Amygdala (tissue), 56 donors: ENCODE measurements at places on chromosomes 3 and 15.

GRCh38 chr3:156382458-156383346 is 172.2 kb downstream of the SSR3 start:
- no peak for DNase-seq

DNA sequence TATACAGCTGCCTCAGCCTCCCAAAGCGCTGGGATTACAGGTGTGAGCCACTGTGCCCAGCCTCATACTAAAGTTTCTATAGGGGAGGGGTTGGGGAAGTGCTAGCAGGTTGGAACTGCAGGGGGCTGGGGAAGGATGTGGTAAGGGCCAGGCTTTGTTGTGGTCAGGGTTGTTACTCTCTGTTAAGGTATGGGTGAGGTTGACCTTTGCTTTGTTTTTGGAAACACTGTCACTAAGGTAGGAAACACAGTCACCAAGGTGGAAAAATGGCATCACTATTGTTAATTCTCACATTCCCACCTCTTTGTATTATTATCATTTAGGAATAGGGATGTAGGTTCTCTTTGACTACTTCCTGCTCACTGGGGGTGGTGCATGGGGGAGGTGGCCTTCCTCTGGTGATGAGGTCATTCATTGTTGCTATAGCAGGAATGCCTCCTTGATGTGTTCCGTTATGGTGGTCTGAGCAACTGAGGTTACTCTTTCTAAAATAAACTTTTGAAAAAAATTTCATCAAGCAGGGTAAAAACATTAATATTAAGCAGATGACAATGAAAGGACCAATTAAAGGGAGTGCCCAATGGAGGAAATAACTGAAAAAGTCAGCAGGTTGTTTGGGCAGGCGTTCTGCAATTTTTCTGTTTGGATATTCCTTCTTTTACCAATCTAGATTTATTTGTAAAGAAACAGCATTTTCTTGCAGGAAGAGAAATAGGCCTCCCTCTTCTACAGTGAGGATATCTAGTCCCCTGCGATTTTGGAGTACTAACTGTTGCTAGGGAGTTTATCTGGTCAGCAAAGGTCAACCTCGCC is 150.5 kb downstream of the WDR76 start:
- DNase-seq, result no peak

- DNase-seq, result no peak
These were observed 11.0 kb upstream of the PIK3CB start for GRCh38 chr3:138845771-138846173.

DNA sequence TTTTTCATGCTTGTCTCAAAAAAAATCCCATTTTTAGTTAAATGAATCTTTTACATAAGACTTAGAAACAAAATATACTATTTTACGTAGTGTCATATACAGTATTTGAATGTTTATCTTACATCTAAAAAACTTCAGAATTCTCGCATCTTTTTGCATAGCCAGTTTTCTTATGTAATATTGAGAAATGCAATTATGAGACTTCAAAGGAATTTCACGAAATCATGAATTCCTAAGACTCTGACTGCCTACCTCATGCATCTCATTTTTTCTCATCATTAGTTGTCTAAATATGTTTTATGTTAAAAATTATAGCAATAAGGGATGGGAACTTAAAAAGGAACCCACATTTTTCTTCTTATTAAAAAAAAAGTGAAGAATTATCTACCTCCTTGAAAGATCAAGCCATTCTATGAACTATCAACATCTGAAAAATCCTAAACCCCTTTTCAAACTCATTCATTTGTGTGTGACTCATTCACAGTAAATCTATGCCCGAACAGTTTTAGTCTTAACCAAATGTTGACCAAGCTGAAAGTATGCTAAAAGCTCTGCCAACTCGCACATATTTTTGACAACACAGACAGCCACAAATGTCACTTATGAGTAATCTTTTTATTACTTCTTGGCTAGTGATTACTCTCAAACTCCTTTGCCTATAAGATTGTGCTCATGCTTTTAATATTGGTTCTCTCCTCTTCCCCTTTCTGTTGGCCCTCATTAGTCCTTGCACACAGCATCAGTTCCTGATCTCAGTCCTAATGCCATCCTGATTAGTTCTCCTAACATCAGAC is 115.9 kb downstream of the DCLK3 start:
- DNase-seq, result no peak

GRCh38 chr3:165196577-165197480 is 645 bp upstream of the SLITRK3 start:
- DNase-seq, result no peak

DNA sequence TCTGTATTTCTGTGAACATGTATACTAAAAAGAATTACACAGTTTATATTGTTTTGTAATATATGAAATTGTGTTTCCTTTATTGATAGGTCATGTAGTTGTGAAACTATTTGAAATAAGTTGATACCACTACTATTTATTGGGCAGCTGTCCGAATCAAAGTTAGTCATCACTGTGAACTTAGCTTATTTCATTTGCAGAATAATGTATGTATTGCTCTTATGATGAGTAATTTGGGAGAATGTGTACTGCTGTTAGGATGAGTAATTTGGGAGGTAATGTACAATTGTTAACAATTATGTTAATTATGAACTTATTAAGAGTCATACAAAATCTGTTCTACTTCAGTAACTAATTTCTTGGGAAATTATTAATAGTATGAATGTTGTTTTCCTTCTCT is 22.2 kb downstream of the FXR1 start:
- DNase-seq, result no peak

GRCh38 chr15:91445695-91446228 is 345.7 kb downstream of the SV2B start:
- DNase-seq, result no peak

GRCh38 chr3:193085655-193086054 is 155.4 kb upstream of the PLAAT1 start:
- no peak for DNase-seq

- DNase-seq, result peak; percentile 31
These were observed 88.4 kb upstream of the GALNT15 start for GRCh38 chr3:16085884-16086608.

GRCh38 chr3:114143817-114144216 is 35.0 kb downstream of the DRD3 start:
- DNase-seq, result no peak

DNA sequence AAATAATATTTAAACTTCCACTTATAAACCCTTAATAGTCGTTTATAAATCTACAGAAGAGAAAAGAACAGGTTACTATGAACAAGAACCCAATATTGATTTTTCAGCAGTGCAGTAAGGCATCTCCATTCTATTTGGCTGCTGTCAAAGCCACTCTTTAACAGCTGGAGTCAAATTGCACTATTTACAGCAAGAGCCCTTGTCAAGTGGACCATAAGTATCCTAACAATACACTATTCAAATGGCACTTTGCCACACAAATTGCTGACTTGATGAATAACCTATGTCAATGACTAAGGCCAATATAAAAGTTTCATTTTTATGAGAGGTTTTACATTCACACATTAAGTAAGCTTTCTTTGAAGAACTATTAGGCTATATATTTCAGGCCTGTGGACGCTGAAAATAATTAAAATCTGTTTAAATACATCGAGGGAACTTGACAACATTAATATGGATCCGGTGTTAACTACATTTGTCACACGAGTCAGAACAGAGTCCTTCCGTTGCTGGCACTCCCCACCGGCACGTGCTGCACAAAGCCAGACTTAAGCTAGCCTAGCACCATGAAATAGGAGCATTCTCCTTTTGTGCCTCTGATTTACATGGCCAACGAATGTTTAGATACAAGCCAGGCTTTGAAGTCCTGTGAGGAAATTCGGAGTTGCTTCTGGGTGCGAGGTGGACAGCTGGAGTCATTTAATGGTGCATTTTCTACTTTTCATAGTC is 100.5 kb downstream of the WDR72 start:
- no peak for DNase-seq

GRCh38 chr15:70248116-70249025 is 150.7 kb upstream of the TLE3 start:
- DNase-seq, result no peak

GRCh38 chr3:64533617-64534317 is 154.0 kb downstream of the ADAMTS9 start:
- peak; percentile 31 for DNase-seq

- DNase-seq, result no peak
These were observed 23.4 kb downstream of the TMEM202 start for GRCh38 chr15:72421484-72421883.

DNA sequence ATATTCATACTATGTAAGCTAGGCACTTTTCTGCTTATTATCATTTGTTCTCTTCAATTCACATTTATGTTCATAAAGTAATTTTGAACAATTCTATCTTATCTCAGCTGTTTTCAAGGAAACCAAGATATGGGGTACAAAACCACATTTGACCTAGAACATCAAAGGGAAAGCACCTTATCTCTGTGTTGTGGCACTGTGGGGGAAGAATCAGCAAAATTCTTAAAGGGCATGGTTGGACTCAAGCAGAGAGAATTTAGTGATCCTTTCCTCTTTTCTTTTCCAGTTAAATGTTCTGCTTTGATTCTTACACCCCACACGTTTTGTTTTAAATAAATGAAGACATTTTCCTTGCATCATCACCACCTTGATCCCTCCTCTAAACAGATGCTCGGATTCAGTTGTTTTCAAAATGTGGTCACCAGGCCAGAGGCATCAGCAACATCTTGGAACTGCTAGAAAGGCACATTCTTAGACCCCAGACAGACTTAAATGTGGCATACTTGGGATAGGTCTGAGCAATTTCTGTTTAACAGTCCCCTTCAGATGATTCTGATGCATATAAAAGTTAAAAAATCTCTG is 128.4 kb upstream of the TP63 start:
- no peak for DNase-seq
